ENCODE measurements at places on chromosomes 13 and 19.

DNA sequence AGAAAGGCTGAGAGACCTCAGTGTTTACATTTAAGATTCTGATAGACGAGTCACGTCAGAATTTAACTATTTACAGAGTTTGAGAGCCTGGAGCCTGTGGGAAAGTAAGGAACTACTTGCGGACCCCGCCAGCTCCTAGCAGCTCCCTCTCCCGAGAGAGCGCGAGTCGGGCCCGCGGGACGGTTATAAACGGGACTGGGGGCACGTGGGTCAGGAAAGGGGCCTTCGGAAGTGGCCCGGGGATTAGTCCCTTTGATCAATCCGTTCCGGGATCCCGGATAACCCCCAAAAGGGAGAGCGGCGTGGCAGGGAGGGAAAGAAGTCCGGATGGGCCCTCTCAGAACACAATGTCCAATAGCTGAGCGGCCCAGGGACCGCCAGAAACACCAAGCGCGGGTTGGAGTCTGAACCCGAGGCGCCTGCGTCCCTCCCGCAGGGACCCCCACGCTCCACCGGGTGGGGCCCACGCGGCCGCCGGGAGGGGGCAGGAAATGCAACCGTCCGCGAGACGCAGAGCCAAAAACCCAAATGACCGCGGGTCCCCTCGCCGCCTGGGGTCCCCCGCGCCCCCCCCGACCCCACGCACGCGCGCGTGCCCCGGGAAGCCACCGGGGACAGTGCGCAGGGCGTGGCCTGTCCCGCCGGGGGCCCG lies 3.6 kb downstream of the ZIC5 start:
- no peak for DNase-seq

DNA sequence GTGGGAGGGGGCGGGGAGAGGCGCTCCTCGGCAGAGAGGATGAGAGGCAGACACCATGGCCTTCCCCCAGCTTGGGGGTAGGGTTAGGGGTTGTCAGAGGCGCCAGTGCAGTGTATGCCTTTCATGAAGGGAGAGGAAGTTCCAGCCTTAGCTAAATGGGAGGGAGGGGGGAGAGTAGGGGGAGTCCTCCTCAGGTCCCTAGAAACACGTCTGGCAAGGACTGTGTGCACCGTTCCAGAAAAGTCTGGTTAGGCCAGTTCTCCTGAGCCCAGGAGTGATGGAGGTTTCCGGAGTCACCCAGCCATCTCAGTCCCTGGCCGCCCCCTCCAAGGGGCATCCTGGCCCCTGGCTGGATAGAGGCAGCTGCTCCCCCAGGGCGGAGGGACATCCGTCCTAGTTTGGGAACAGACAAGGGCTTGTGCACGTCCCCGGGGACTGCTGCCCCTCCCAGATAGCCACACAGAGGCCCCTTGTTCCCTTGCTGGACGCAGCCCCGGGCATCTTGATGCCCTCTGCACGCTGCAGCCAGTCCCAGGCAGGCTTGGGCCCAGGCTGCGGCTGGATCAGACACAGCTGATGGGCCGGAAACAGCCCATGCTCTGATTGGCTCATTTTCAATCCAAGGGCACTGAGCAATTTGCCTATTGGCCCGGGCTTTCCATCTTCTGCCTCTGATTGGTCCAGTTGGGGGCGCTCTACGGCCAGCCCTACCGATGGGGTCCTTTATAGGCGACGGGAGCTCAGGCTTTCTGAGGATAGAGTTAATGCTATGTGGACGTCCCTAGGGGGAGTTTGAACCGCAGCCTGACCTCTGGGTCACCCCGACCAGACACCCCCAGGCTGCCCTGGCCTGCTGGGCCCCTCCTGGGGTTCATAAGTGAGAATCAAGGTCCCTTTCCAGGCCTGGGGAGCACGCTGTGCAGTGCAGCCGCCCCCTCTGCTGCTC lies 3.8 kb downstream of the S1PR2 start:
- DNase-seq: no peak

- DNase-seq: no peak
Measured at GRCh38 chr19:51784922-51785690, 9.9 kb upstream of the FPR3 start.

DNA sequence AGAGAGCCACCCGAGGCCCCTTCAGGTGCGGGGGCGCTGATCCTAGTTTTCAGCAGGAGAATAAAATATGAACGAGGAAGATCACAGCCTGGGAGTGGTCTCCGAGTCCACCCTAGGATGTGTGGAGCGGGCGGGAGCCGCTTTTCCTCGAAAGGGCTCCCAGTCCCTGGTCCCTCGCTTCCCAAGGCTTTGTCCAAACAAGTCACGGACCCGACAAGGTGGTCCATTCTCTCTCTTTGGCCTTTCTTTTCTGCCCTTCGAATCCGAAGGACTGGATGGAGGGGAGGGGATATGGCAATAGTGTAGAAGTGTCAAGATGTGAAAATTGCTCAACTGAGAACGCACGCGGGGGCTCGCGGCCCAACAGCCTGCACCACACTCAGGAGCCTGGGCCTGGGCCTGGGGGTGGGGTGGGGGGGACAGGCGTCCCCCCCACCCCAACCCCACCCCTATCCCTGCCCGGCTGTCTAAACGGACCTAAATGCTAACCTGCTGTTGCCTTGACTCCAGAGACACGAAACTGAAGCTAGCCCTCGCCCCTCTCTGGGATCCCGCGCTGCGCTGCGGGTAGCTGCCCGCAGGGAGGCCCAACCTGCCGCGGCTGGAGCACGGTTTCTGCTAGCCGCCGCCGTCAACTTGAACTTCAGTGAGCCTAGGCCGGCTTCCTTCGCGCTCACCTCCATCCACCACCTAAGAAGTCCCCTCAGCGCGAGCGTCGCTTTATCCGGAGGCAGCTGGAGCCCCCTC lies 7.1 kb downstream of the ZIC2 start:
- DNase-seq: no peak

- no peak for DNase-seq
Measured at GRCh38 chr13:76778853-76779252, 107.4 kb downstream of the KCTD12 start.

DNA sequence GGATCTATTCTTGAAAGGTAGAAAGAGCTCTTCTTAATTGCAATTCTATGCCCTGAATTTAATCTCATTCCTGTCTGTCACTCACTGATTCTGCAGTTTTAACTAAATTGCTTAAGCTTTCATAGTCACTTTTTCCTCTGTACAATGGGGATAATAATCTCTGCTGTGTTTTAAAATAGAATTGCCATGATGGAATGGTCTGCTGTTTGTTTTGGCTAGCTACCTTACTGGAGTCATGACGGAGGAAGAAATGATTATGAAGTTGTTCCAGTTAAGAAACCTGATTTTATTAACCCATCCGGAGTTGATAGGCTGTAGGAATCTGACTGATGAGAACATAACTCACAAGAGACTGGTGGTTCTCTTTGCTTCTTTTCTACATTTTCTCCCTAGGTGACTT lies 54.9 kb upstream of the ITM2B start:
- DNase-seq: no peak

GRCh38 chr13:39311619-39312018 lies 273.4 kb downstream of the NHLRC3 start:
- DNase-seq: no peak

DNA sequence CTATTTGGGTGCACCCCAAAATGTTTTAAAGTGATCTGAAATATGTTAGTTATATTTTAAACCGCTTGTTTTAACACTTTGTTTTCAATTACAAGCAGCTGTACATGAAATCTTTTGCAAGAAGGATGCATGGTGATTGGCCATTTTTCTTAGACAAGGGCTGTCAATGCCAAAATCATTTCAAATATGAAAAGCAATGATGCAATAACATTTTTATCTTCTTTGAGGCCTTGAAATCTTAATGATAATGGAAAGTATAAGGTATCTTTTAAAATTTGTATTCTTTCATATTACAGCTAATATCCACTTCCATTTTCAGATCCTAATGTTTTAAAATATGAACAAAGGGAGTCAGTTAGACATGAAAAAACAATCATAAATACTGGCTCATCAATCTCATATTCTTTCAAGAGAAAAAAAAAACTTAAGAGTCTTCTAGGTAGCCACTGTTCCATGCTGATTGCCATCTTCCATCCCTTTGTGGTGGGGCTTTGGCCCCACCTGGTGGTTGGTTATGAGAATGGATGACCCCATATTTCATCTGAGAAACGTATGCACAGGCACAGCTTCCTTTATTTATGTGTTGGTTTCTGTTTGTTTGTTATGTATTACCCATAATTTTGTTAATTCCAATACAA lies 330.3 kb upstream of the MIR17HG start:
- DNase-seq: no peak

GRCh38 chr19:8515317-8515716 lies 1.4 kb upstream of the ZNF414 start:
- DNase-seq: no peak

DNA sequence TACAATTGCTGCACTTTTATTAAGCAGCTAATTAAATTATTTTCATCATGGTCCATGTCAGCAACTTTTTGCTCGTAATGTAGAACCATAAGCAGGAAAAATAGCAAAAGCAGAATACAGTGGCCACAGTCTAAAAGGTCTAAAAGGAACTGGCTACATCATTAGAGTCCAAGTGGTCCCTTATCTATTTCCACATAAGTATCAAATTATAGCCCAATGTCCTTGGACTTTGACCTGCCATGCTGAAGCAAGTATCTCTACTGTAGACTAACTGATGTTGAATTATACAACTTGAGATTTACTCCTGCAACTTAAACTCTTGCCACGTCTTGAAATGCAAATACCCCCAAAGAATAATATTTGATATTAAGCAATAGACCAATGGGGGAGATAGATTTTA lies 68.8 kb downstream of the OXGR1 start:
- no peak for DNase-seq

GRCh38 chr19:51784109-51784785 lies 10.7 kb upstream of the FPR3 start:
- no peak for DNase-seq

- no peak for DNase-seq
Measured at GRCh38 chr13:106354961-106355360, 180.5 kb downstream of the EFNB2 start.

DNA sequence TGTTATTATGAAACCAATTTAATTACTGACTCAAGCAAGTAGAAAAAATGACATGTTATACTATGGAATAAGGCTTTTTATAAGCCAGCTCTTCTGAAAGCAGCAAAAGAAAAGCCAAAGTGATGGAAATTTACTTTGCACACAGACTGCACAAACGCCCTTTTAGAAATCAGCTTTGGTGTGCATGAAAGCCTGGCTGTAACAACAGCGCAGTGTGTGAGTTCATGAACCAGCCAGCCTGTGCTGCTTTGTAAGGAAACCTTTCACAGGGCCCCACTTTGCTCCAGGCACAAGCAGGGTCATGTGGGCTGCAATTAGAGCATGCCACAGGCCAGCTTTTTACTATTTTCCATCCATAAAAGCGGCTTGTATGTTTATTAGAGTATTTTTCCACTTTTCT lies 13.6 kb upstream of the IFT88 start:
- DNase-seq: no peak

GRCh38 chr13:34167347-34167746 lies 349.4 kb downstream of the RFC3 start:
- DNase-seq: no peak

- DNase-seq: no peak
Measured at GRCh38 chr13:32134241-32135055, 102.9 kb downstream of the FRY start.
